ENCODE measurements at places on chromosomes 7 and 10.
A peak's percentile ranks its signal among the peaks of the same experiment; 100 is the strongest.

DNA sequence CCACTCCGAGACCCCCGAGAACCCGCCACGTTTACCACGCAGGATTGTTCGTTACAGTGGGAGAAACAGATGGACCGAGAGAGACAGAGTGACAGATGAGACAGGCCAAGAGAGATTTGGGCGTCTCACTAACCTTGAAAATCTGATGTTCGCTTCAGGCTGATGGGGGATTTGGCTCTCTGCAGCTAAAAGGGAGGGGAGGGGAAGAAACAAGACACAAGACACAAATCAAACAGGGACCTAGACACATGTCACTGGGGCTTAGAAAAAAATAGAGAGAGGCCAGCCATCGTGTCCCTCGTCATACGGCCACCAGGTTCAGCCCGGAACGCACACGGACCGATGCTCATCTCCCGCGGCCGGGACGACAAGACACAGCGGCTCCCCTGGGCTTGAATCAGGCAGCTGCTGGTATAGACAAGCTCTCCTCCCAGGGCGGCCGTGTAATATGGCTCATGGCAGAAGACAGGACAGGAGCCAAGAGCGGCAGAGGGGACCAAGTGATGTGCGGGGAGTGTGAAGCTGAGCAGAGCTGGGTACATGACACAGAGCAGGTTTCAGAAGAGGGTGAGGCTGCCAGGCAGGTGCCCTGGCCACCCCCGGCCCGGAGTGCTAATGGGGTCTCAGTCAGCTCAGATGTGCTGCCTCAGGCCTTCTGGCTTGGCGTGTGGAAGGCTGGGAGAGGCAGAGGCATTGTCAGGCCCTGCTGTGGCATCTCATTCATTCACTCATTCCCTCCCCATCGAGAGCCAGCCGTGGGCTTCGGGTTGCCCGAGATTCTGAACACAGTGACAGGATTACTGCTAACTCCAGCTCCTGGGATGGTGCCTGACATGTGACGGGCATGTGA lies 88.5 kb upstream of the GNA12 start:
- no peak for DNase-seq

DNA sequence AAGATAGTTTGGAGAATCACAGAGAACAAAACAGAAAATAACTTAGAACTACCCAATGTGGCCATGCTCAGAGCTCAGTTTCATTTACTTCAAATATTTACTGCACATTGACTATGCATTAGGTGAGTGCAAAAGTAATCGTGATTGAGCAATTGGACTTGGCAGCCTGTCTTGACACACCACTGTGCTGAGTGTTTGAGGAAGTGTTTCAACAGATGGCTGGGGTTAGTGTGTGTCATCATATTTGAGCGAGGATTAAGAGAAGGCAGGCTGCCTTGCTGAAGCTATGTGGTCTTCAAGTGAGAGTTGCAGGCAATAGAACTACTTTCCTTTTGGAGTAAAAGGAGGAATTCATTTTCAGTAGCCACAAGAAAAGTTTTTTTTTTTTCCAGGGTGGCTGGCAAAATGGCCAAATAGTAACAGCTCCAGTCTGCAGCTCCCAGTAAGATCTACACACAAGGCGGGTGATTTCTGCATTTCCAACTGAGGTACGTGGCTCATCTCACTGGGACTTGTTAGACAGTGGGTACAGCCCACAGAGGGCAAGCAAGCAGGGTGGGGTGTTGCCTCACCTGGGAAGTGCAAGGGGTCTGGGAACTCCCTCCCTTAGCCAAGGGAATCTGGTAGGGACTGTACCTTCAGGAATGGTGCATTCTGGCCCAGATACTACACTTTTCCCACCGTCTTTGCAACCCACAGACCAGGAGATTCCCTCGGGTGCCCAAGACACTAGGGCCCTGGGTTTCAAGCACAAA lies 37.6 kb downstream of the AKR1C4 start:
- DNase-seq, result peak; percentile 18

- no peak for DNase-seq
Observed at GRCh38 chr10:71509444-71509843, 112.7 kb downstream of the CDH23 start.

DNA sequence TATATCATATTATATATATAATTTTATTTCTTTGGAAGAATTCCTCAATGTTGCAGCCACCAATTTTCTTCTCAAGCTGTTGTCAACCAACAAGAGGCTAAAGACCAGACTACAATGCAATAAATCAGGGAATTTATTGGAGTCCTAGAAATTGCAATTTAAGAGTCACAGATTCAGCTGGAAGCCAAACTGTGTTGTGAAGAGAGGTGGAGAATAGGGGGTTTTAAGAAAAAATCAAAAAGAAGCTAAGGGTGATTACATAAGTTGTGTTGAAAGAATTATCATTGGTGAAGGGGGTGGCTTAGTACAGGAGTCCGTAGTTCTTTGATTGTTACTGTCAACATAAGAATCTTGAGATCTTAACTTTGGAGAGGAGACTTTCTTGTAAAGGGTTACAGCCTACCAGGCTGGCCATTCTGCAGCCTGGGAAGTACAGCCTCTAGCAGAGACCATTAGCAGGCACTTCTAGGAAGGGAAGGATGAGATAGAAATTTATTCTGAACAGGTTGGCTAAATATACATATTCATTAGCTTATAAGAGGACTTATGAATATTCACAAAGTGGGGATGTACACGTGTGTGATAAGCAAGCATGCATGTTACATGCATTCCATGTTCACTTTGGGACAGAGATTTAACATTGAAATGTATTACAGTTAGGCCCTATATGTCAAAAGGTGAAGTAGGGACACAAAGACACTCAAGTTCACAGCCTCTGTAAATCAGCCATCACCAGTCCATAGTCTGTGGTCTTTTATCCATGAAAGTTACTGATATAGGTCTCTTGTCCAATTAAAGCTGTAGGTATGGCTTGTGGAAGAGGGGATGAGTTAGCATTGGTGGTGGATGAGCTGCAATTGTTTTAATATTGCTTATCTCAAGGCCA lies 8.3 kb upstream of the TMEM168 start:
- DNase-seq, result no peak

DNA sequence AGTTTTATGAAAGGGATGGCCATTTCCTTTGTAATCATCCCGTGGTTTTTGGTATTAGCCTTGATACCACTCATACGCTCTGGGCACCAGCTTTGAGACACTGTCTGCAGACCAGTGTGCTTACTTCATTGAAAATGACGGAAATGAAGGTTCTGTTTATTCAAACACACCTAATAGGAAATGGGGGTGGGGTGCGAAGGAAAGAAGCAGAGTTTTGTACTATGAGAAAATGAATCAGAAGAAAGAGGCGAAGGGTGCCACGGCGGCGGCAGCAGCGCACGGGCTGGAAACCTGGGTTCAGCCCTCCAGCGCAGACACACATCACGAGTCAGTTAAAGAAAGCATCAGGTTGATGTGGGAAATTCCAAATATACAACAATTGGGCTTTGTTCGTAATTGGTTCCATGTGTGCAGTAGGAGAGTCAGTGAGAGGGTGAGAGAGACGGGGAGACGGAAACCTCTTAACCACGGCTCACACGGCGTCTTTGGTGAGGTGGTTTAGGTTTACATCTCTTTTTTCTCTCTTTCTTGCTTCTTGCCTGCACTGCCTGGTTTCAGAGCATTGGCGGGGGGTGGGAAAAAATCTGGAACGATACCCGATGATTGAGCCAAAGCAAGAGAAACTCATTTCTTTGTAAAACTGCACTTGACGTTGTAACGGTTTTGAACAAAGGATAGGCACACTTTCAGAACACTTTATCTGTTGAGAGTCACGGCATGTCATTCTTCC lies 321.2 kb downstream of the FRMD4A start:
- peak; percentile 94 for DNase-seq

All from fibroblast of skin of abdomen (primary cell).